ENCODE measurements at places on chromosomes 11 and 22. TPM values are rescaled to one million over a fixed set of nuclear protein-coding genes. Genes with fewer than 3 reads are reported as not detected.
A peak's percentile ranks its signal among the peaks of the same experiment; 100 is the strongest.

GRCh38 chr11:75214411-75214821 is 26.2 kb upstream of the TPBGL start:
- peaks cover 43% of the 10 kb centered on the region for H3K27me3 ChIP-seq
- H3K4me3 ChIP-seq: no peak overlapping the region
- H3K36me3 ChIP-seq: no peaks in the 10 kb centered on the region
- H3K4me1 ChIP-seq: no peaks in the 10 kb centered on the region
- H3K27ac ChIP-seq: no peak overlapping the region

DNA sequence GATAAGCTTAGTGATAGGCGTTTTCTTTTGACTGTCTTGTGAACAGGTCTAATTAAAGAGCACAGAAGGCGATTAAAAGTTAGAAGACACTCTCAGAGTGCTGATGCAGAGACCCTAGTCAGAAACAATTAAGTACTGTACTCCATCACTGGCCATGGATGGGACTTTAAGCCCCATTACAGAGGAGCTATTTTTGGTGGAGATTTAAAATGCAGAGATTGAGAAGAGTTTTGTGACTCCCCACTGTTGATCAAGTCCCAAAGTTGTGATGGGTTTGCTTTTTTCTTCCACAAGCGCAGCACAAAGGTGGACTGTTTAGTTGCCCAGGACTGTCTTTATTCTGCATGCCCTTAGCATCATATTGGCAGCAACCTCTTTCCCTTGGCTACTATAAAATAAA is 978 bp downstream of the LUZP2 start:
- peak overlapping the region; percentile 92 for H3K4me3 ChIP-seq
- DNase-seq: no peak
- H3K4me1 ChIP-seq: peaks cover 15% of the 10 kb centered on the region
- peaks cover 68% of the 10 kb centered on the region for H3K27me3 ChIP-seq

- peaks cover 40% of the 10 kb centered on the region for H3K27me3 ChIP-seq
- no peaks in the 10 kb centered on the region for H3K4me1 ChIP-seq
- H3K36me3 ChIP-seq: no peaks in the 10 kb centered on the region
Measured at GRCh38 chr11:117700551-117700950, 96.5 kb downstream of the DSCAML1 start.

MOGAT2 gene
- total RNA-seq: not detected

DBX1 gene
- not detected for total RNA-seq

MMP1 gene
- total RNA-seq: not detected

OR52K2 gene
- total RNA-seq: not detected

MUC2 gene
- total RNA-seq: 0.04 TPM
